ENCODE measurements at places on chromosomes 2 and 18. TPM values are rescaled to one million over a fixed set of nuclear protein-coding genes. Genes with fewer than 3 reads are reported as not detected.

DNA sequence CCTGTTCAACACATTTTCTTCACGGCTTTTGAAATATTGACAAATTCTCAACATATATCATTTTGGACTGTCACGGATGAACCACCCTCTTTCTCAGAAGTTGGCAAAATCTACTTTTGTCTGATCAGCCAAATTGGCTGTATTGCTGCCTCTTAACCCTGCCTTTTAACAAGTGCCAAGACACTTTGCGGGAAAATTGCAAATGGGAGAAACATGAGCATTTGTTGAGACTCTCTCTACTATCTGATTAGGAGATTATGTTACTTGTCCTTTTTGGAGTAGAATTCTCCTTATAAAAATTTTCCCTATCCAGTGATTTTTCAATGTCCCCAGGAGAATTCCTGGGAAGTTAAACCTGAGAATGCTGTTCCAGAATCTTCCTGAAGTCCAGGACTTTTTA is 256.2 kb upstream of the ZSWIM2 start:
- H3K4me3 ChIP-seq: no peak overlapping the region
- H3K36me3 ChIP-seq: no peaks in the 10 kb centered on the region
- H3K4me1 ChIP-seq: no peaks in the 10 kb centered on the region

MIB1 gene
- total RNA-seq: 18.5 TPM

- no peaks in the 10 kb centered on the region for H3K4me1 ChIP-seq
- DNase-seq: no peak
- no peaks in the 10 kb centered on the region for H3K36me3 ChIP-seq
- no peaks in the 10 kb centered on the region for H3K27me3 ChIP-seq
Observed at GRCh38 chr2:215743066-215743465, 270.3 kb downstream of the MREG start.

- H3K36me3 ChIP-seq: no peaks in the 10 kb centered on the region
- H3K4me3 ChIP-seq: no peak overlapping the region
- no peaks in the 10 kb centered on the region for H3K4me1 ChIP-seq
- DNase-seq: no peak
Observed at GRCh38 chr2:69043736-69044400, 30.9 kb downstream of the ANTXR1 start.

DLGAP1 gene
- total RNA-seq: 2.2 TPM

- no peaks in the 10 kb centered on the region for H3K36me3 ChIP-seq
- H3K4me3 ChIP-seq: no peak overlapping the region
- H3K27ac ChIP-seq: no peak overlapping the region
- DNase-seq: no peak
- H3K4me1 ChIP-seq: no peaks in the 10 kb centered on the region
- H3K27me3 ChIP-seq: peaks cover 8% of the 10 kb centered on the region
Observed at GRCh38 chr2:397926-398325, 110.0 kb upstream of the ALKAL2 start.

GRCh38 chr18:50151926-50152325 is 43.0 kb downstream of the MYO5B start:
- no peak overlapping the region for H3K27ac ChIP-seq
- peaks cover 9% of the 10 kb centered on the region for H3K27me3 ChIP-seq
- no peaks in the 10 kb centered on the region for H3K4me1 ChIP-seq
- DNase-seq: no peak

DNA sequence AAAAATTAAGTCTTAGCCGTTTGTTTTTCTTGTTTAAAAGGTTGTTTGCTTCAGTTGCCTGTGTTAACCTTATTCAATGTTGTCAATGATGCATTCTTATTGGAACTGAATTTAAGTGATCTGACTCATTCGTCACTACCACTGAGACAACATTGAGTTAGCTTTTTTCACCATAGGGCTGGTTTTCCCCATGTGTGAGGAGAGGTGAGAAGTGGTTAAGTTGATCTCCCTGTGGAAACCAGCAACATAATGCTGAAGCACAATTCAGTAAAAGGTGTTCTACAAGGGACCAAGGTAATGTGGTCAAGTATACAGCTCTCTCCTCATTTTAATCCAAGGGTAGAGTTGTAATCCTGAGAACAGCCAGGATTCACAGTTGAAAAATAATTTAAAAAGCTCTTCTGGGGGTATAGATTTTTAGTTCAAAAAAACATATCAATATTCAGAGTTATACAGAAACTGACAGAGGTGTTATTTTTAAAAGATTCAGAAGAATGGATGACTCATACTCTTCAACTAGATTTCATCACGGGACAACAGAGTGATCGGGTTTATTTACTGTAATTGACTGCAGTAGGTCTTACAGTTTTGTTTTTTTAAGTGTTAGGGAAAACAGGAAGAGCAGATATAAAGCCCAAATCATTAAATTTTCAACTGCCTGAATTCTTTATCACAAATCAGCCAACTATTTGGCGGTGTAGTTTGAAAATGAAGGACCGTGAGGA is 12.6 kb downstream of the NOP58 start:
- no peaks in the 10 kb centered on the region for H3K27me3 ChIP-seq

CCDC102B gene
- 5.7 TPM for total RNA-seq

DNA sequence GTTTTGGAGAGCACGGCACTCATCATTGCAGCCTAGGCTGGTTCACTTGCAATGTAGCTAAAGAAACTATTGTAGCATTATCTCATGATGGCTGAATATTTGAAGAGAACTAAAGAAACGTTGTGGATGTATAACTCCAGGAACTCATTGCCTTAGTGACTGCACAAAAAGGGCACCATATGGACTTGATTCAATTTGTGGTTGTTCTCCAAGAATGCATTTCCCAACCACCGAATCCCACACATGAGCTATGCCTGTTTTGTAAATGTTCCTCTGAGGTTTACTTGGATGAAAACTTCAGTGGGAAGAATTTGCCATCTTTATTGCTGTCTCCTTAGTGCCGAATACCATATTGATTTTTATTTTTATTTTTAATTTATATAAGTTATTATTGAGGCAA is 43.5 kb downstream of the DOK6 start:
- no peaks in the 10 kb centered on the region for H3K4me1 ChIP-seq
- no peak for DNase-seq
- no peak overlapping the region for H3K4me3 ChIP-seq
- no peaks in the 10 kb centered on the region for H3K36me3 ChIP-seq

HOXD9 gene
- total RNA-seq: not detected

- no peak overlapping the region for H3K27ac ChIP-seq
- H3K36me3 ChIP-seq: no peaks in the 10 kb centered on the region
- no peaks in the 10 kb centered on the region for H3K27me3 ChIP-seq
- DNase-seq: no peak
- H3K4me1 ChIP-seq: no peaks in the 10 kb centered on the region
- H3K4me3 ChIP-seq: no peak overlapping the region
Observed at GRCh38 chr2:110853516-110853915, 121.1 kb downstream of the ACOXL start.

DNA sequence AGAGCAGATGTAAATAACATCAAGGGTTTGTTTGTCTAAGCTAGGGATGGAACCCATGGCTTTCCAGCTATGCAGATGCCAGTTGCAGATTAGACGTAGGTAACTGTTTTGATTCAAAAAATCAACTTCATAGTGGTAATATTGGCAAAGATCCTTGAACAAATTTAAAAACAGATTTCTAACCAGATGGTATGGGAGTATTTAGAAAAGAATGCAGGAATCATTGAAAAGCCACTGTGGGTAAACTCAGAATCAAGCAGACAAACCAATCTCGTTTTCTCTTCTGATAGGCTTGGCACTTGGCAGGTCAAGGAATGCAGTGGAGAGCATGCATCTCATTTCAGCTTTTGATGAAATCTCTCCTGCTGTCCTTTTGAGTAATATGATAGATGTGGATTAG is 377.5 kb downstream of the CLIP4 start:
- H3K4me3 ChIP-seq: no peak overlapping the region
- no peaks in the 10 kb centered on the region for H3K27me3 ChIP-seq
- no peak overlapping the region for H3K27ac ChIP-seq
- no peak for DNase-seq
- H3K36me3 ChIP-seq: no peaks in the 10 kb centered on the region

ALKAL2 gene
- total RNA-seq: 0.69 TPM

GRCh38 chr2:164992818-164993217 is 37.5 kb upstream of the SLC38A11 start:
- no peaks in the 10 kb centered on the region for H3K36me3 ChIP-seq
- peaks cover 14% of the 10 kb centered on the region for H3K4me1 ChIP-seq
- H3K27ac ChIP-seq: no peak overlapping the region
- no peak for DNase-seq
- H3K4me3 ChIP-seq: no peak overlapping the region

Data from heart right ventricle (tissue), 16 donors.